Stimulated activated CD8-positive, alpha-beta memory T cell treated with anti-CD3 and anti-CD28 coated beads, Interleukin-4, amount 100 ng/mL, for 1 hour (primary cell): ENCODE measurements at places on chromosomes 2 and 18.
A peak's percentile ranks its signal among the peaks of the same experiment; 100 is the strongest.

GRCh38 chr2:236562434-236562833 is 7.2 kb upstream of the ACKR3 start:
- no peak for DNase-seq

DNA sequence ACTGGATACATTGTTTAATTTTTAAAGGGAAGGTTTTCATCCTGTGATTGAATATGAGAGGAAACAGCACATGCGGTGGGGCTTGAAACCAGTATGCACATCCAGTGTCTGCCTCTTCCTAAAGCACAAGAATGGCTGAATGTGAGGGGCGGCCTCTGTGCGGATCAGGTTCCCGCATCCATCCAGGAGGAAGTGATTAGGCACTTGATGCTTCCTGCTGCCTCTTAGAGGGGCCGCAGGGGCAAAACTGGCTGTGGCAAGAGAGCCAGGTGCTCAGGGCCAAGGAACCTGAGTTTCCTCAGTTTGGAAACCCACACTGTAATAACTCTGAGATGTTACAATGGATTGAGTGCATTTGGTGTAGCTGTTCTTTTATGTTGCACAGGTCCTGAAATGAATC is 48.8 kb downstream of the THNSL2 start:
- DNase-seq = no peak

DNA sequence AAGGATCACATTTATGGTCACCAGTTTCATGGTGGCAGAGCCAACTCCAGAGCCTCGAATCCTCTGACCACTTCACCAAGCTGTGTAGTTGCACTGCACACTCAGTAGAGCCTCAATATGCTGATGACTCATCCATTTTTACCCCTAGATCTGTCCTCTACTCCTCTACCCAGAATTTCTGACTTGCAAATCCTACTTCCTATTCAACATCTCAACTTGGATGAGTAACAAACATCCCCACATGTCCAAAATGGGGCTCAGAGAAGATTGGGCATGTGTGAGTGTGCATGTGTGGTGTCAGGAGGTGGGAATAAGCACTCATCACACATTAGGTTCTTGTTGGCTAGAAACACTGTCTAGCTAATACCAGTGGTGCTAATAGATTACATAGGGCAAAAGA is 57.8 kb upstream of the IGFBP2 start:
- no peak for DNase-seq

- DNase-seq = no peak
These were observed 85.7 kb downstream of the HS1BP3 start for GRCh38 chr2:20565101-20565622.

DNA sequence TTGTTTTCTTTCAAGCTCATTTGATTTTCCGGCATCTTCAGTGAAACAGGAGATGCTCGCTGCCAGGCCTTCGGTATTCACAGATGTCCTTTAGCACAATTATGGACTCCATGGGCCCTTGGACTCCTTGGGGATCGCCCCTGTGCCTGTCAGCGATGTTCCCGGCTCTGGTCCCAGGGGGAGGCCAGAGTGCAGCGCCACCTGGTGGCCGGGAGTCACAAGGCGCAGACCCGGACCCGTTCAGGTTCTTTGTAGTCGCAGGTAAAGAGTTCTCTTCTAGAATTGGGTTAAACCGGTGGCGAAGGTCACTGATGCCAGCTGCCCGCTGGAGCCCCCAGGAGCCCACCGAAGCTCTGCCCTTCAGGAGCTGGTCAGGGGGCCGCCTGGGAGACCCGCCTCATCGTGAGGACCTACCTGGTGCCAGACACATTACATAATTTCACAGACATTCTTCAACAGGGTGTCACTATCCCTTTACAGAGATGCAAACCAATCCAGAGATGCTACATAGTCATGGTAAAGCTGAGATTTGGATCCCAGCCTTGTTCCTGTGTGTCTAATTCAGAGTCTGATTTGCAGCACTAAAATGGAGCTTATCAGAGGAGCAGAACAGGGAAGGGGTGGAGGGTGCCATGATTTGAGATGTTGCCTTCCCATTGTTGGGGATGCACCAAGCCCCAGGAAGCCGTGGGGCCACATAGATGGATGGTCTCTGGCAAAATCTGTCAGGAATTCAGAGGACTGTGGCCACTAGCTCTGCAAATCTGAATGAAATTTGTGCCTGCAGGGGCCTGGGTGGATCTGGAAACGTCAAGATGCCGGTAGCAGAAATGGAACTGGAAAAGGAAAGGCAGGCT is 6.0 kb upstream of the INPP5D start:
- peak; percentile 47 for DNase-seq

DNA sequence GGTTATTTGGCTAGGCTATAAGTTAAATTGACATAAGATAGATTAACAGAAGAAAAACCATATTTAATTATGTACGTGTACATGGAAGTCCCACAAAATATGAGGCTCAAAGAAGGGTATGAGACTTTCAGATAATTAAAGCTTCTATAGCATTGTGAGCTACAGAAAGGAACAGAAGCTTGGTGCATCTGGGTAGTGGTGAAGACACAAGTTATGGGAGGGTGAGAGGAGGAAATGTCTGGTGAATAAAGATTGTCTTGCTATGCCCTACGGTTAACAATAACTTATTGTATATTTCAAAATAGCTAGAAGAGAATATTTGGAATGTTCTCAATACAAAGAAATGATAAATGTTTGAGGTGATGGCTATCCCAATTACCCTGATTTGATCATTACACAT is 6.8 kb upstream of the FAM124B start:
- no peak for DNase-seq

- DNase-seq = no peak
These were observed 1.1 kb downstream of the PTH2R start for GRCh38 chr2:208407667-208408066.

DNA sequence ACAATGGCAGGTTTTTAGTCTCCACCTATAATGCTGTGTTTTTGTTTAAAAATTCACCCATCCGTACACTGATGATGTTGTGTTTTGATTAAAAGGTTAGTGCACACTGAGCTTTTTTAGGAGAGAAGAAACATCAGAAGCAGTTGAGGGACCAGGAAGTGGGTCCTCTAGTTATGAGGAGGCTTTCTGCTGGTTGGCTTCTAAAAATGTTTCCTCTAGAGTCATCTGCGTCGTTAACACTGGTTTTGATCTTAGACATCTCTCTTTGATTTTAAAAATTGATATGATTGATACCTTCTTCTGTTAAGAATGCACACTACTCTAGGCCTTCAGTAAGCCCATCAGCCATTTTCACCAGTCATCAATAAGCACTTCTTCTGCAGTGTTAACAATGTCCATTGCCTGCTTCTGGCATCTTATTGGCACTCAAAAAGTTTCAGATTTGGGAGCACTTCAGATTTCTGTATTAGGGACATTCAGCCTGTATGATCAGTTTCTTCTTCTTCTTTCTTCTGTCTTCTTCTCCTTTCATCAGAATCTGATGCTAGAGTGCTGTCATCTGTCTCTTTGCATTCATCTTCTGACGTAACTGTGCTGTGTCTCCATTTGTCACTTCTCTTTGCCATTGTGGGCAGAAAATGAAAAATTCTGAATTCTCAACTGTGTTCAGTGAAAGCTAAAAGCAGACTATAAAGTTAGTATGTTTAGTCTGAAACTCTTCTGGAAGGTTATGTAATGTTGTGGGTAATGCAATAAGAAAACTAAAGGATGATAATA is 56.3 kb downstream of the PHLPP1 start:
- DNase-seq = no peak

DNA sequence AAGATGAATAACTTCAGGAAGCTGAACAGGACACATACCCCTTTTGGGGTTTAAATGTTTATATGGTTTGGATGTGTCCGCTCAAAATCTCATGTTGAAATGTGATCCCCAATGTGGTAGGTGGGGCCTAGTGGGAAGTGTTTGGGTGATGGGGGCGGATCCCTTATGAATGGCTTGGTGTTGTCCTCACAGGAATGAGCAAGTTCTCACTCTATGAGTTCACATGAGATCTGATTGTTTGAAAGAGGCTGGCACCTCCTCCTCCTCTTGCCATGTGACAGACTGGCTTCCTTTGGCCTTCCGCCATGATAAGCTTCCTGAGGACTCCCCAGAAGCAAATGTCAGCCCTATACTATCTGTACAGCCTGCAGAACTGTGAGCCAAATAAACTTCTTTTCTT is 88.6 kb upstream of the ZNF532 start:
- DNase-seq = no peak

GRCh38 chr2:11867926-11868325 is 121.5 kb downstream of the LPIN1 start:
- no peak for DNase-seq

GRCh38 chr2:137910641-137911040 is 53.6 kb upstream of the HNMT start:
- DNase-seq = no peak

- DNase-seq = no peak
These were observed 290.1 kb downstream of the PIK3C3 start for GRCh38 chr18:42245137-42245536.

DNA sequence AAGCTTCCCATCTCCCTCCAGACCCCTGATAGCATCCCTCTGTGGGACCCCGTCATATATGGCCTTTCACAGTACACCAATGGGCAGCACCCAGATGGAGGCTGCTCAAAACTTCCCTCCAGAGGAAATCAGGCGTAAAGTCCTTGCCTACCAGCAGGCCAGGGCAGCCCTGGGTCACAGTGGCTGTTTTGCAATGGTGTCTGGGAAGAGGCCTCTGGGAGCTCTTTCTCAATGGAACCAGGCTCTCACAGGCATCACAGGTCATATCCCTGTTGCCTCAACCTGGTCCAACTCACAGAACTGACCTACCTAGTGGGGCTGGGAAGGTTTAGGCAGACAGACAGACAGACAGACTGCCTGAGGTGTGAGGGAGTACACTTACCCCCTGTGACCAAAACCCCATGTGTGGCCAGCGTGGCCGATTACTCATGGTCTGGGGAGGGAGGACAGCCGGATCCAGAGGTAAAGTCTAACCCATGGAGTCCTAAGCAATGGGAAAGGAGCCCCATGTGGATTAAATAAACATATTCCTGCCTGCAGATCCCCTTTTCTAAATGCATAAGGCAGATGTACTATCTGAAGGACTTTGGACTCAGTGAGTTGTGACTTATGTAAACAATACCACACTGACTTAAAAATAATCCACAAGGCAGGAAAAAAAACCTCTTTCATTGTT is 58.2 kb downstream of the BCL2L11 start:
- DNase-seq = no peak

GRCh38 chr2:112004253-112004645 is 50.8 kb upstream of the TMEM87B start:
- DNase-seq = no peak

- no peak for DNase-seq
These were observed 55.3 kb upstream of the LAPTM4A start for GRCh38 chr2:20106746-20107145.

- no peak for DNase-seq
These were observed 8.4 kb upstream of the KCNG2 start for GRCh38 chr18:79789091-79789891.

- DNase-seq = no peak
These were observed 24.3 kb downstream of the ACMSD start for GRCh38 chr2:134862674-134863073.

- DNase-seq = no peak
These were observed 7.8 kb downstream of the MFSD2B start for GRCh38 chr2:24017711-24018110.
